Activated CD4-positive, alpha-beta T cell treated with anti-CD3 and anti-CD28 coated beads for 48 hours (primary cell): ENCODE measurements at places on chromosomes 13 and 19.

- DNase-seq: no peak
These were observed 131.2 kb upstream of the DACH1 start for GRCh38 chr13:71998223-71998622.

DNA sequence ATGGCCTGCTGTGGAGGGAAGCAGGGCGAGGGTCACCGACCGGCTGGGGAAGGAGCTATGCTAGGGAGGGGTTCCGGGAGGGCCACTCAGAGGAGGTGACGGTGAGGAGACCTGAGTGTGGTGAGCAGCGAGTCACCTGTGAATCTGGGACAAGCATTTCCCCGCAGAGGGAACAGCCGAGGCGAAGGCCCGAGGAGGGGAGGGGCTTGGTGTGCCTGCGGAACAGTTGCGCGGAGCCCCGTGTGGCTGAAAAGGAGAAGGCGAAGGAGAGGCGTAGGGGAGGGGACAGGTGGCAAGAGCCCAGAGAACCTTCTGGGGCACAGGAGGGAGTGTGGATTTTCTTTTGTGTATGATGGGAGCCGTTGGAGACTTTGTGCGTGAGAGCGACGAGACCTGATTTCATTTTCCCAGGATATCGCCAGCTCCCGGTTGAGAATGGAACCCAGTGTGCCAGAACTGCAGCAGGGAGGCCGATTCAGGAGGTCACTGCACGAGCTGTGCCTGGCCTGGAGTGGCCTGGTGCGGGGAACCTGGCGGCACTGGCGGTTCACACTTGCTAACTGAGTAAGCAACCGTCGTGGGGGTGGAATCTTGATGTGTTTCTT, 117.7 kb upstream of the ZNF507 start:
- no peak for DNase-seq

DNA sequence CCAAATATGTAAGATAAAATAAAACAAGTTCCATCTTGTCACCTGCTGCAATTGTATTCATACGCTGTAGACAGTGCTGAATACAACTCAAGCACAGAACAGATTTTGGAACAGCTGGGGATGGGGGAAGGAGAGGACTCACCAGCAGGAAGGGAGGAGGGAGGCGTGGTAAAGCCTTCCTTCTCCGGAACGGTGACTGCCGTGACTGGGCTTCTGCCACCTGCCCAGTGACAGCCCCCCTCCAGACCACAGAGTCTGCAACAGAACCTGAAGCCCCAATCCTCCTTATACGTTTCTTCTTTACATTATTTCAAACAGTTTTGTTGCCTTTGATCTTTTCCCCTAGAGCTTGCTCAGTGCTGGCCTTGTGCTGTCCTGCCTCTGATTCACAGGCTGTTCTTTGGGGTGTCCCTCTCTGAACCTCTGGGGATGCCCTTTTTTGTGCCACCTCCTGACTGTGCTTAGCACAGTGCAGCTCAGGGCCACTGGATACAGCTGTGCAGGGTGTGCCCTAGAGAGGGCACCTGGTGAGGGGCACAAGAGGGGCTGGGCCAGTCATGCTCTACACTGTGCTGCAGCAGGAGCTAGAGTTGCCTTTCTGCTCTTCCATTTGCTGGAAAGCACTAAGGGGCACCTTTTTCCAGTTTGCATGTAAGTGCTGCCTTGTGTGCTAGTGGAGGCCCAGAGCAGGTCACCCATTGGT, 213.0 kb downstream of the ZIC5 start:
- no peak for DNase-seq

GRCh38 chr13:99540530-99540929, 39.3 kb downstream of the TM9SF2 start:
- no peak for DNase-seq

DNA sequence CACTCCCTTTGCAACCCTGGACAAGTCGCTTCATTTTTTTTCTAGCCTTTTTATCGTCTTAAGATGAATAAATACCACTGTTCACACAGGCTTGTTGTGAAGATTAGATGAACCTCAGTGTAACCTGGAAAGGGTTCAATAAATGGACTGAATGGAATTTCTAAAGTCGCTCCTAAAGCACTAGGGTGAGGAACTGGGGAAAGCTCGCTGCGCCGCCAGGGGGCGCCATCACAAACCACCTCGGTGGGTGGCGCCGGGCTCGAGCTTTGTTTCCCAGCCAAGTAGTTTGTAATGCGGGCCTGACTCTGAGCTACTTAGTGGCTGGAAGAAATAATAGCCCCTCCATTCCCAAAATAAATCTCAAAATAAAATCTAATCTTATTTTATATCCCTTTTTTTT, 2.2 kb upstream of the CEACAM6 start:
- peak; percentile 86 for DNase-seq

DNA sequence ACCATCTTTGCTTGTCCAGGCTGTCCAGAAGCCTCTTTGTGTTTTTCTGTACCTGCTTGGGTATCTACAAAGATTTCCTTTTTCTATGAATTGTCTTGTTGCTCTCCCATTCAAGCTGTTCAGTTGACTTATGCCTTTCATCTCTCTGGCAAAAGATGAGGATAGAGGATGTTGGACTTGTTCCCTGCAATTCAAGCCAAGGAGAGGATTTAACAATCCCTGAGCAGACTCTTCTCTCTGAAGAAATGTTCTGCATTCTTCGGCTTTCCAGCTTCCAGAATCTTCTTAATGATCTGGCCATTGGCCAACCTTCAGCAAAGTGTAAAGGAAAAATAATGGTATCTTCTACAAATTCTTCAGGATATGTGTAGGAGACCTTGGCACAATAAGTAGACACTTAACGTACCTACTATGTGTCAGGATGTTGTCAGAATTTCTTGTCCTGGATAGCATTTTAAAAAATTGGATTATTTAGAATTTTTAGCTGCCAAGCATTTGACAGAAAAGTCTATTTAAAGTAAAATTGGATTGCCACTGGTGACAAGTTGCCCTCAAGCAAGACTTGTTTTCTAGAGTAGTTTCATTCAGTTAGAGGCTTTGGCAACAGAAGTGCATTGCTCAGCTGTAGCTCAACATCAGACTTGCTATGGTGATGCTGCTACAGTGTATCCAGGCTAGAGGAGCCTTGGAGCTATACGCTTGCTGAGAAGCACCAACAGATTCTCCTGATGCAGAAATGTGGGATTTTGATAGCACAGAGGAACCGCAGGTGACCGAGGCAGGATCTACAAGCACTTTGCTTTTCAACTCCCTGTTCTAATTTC, 455.7 kb downstream of the SUCLA2 start:
- DNase-seq: no peak

DNA sequence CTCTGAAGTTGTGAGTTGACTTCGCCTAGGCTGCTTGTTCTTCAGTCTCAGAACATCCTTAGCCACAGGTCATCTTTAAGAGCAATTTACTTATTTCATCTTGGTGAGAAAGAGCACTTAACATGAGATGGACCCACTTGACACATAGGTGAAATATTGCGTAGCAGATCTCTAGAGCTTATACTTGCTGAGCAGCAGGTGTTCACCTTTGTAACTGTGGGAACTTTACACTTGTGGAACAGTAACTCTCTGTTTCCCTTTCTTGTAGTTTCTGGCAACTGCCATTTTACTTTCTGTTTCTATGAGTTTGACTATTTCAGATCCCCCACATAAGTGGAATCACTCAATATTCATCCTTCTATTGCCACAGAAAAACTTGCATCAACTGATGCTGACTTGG, 95.7 kb downstream of the SLC10A2 start:
- DNase-seq: no peak

DNA sequence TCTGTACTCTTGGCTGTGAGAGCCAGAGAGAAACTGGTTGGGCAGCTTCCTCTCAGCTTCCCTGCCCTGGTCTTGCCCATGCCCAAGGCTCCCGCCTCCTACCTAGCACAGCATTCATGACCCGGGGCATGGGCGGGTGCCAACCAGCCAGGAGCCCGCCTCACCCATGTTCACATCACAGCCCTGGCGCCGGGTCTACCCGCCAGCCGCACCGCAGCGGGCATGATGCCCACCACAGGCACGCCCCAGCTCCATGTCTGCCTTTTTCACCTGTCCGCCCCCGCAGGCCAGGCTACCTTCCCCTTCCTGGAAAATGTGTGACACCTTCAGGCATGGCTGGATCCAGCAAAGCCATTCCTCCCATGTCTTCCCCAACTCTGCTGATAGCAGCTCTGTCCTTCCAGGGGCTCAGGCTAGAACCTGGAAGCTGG, 42.1 kb downstream of the PTPRS start:
- DNase-seq: no peak

DNA sequence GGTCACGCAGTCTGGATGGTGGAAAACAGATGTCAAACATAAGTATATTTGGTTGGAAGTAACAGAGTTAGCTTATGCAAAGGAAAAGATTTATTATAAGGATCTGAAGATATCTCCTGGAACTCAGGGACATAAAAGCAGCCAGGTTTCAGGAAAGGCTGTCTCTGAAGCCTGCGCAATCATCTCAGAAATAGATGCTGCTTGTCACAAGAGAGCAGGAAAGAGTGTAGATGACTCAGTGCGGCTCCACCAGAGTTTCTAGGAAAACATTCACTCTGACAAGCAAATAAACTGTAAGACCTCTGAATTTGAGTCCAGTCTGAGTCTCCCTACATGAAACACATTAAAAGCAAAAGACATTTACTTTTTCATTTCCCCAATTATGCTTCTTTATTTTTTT, 220.4 kb upstream of the HTR2A start:
- DNase-seq: no peak
